ENCODE measurements at places on chromosomes 2 and 18. TPM values are rescaled to one million over a fixed set of nuclear protein-coding genes. Genes with fewer than 3 reads are reported as not detected.

- DNase-seq: no peak
These were observed 251.3 kb downstream of the HDAC4 start for GRCh38 chr2:239149501-239149900.

DNA sequence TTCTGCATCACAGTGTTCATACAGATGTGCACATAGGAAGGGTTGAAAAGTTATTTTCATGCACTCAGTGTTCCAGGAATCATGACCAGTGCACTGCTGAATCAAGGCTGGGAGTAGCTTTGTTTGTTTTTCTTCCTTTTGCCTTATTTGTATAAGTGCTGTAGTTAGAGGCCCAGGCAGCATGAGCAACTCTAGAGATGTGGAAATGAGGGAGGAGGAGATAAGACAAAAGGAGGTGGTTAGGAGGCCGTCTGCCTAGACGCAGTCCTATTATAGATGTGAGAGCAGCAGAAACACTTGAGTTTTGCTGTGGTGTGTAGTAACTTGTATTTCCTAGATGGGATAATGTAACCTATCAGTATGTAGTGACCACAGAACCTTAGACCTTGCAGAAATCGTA lies 264.3 kb upstream of the RASGRP3 start:
- DNase-seq: no peak

DNA sequence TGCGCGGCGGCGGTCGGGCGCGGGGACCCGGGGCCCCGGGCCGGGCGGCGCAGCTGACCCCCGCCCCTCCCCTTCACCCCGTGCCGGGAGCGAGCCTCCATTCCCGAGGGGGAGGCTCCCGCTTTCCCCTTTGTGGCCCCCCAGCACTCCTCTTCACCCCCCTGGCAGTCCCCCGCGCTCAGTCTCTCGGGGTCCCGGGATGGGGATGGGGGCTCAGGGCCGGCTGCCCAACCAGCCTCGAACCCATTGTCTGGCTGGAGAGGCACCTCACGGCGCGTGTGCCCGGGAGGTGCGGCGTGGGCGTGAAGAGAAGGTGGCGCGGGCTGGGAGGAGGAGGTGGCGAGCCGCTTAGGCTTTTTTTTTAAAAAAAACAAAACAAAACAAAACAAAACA lies 748 bp downstream of the FMNL2 start:
- DNase-seq: peak; percentile 42

DNA sequence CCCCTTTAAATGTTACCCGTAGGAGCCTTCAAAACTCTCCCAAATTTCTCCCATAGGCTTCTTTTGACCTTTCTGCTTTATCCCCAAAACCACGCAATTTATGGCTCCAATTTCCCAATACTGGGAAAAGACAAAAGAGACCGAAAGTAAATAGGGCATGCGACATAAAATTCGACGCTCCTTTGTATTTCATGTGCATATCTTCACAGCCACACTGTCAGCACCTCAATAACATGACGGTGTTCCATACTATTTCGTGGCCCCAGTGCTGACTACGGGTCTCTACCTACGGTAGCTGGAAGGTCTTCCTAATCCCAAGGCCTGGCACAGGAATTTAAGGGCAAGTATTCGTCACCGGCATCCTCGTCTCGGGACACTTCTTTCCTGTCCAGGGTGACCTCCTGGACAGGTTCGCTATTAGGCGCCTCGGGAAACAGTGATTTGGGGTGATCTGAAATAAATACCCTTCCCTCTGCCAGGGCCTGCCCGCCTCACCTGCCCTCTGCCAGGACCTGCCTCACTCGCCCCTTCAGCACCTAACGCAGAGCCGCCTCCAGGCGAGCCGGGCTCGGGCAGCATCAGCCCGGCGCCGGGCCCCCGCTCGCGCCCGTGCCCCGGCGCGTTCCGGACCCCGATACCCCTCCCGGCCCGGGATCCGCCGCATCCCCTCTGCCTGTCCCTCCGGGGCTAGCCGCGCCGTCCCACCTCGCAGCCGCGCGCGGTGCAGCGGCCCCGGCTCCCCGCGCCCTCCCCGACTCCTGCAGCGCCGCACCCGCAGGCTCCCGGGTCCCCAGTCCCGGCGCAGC lies 680 bp downstream of the DTNB start:
- peak; percentile 63 for DNase-seq

DNA sequence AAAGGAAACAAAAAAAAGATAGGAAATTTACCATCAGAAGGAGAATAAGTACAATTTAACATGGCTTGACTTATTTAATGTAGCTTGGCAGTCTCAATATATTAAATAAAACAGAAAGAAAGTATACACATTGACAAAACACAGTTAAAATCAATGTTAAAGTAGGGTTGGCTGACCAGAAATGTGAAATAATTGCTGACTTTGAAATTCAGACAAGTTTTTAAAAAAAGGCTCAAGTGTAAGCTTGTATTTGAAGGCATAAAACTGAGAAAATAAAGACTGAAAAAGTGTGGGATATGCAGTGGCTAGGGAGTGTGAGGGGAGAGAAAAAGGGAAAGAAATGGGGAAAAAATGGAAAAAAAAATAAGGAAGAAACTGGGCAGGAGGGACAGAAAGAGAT lies 665.8 kb downstream of the LRP1B start:
- no peak for DNase-seq

DNA sequence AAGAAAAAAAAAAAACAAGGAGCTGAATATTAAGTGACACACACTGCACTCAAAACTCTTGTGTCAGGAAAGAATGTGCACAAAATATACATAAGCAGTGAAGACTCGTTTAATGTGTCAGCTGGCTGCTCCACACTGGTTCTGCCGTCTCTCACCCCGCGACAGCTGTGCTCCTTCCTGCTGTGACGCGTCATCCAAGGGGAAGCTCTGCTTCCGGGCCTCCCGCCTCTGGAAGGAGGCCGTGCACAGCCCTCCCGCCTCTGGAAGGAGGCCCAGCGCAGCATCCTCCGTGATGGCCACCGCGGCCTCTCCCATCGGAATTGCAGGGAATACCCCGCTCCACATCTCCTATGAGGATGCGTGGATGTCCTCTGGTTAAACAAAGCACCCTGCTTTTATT lies 151.0 kb downstream of the HDAC4 start:
- DNase-seq: peak; percentile 93

- no peak for DNase-seq
These were observed 68.7 kb upstream of the STK39 start for GRCh38 chr2:168316073-168316440.

DNA sequence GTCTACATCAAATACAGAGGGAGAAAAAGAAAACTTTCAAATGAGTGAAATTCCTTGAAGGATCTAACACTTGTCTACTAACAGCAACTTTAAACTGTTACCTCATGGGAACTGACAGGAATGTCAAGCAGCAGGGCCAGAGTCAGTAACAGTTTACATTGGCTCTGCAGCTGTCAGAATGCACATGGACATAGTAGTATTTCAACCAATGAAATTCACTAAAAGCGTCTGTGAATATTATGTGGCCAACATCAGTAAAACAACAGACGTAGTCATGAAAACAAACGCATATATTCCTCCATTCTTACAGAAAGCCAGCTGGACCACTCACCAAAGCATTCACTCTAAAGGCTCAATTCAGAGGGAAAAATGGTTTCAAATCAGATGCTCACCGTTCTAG lies 79.3 kb upstream of the RNU4ATAC start:
- DNase-seq: peak; percentile 52

DNA sequence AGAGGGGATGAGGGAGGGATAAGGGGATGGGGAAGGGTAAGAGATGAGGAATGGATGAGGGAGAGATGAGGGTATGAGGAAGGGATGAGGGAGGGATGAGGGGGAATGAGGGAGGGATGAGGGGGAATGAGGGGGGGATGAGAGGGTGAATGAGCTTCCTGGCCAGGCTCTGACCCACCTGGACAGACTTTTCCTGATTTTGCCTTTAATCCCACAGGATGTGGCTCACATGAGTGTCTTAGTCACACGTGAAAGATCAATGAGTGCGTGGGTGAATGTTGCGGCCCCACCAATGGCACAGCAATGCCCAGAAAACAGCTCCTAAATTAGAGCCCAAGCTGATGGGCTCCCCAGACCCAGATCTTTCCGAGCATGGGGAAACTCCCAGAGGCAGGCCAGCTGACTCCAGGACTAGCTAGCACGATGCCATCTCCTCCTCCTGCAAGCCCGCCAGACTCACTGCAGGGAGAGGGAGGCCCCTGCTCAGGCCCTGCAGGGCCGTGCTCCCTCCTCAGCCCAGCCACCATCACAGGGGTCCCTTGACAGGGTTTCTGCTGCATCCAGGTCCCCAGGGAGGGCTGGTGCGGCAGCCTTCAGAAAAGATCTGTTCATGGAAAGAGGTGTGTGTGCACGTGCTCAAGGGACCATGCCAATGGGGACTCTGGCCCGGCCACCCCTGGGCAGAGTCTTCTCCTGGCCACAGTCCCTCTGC lies 41.4 kb downstream of the AQP12A start:
- no peak for DNase-seq

DNA sequence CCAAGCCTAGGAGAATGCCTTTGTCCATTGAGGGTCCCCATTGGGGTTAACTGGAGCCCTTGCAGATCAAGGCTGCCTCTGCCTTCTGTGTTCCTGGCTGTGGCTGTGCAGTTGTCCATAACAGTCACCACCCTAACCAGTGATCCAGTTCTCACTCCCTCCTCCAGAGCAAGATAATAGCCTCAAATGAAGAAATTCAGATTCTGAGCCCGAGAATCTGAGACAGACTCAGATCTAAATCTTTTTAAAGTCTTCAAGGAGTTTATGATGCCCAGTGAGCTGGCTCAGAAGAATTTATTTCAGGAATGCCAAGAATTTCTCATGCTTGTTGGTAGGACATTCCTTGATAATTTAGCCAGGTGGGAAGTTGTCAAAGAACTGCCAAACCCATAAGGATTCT lies 44.3 kb upstream of the RAB6C start:
- DNase-seq: peak; percentile 39

DNA sequence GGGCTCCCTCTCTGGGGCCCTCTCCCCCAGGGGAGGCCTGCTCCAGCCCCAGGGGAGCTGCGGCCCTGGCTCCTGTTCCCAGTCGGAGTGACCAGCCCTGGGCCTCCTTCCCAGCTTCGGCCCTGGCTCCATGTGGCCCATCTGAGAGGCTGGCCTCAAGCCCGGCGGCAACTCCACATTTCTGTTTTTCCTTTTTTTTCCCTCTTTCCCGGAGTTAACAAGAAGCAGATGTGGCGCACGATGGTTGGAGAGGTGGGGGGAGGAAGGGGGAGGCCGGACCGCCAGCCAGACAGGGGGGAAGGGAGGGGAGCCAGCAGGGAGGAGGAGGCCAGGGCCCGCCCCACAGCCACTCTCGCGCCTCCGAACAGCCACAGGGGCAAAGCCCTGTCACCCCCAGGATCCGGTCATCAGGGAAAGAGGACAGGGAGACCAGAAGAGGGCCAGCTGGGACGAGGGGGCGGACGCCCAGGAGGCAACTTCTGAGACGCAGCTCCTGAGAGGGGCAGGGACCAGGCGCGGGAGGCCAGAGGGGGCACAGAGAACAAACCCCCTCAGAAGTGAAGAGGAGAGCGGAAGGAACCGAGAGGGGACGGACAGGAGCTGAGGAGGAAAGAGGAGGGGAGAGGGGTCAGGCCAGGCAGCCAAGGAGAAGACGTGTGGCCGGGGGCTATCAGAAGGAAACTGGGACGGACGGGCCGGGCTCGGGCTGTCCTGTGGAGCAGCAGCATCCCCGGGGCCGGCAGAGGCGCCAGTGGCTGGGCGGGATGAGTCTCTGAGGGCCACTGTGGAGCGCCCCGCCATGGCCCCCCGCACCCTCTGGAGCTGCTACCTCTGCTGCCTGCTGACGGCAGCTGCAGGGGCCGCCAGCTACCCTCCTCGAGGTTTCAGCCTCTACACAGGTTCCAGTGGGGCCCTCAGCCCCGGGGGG lies at the start of gene EMILIN1:
Gene EMILIN1, plus strand, starts transcription at position 349 of the 928 bp plus-strand sequence. Its CDS starts 451 bp downstream, at position 800.
- peak; percentile 88 for DNase-seq

- no peak for DNase-seq
These were observed 139.6 kb downstream of the SH3BP4 start for GRCh38 chr2:235091421-235091820.

DNA sequence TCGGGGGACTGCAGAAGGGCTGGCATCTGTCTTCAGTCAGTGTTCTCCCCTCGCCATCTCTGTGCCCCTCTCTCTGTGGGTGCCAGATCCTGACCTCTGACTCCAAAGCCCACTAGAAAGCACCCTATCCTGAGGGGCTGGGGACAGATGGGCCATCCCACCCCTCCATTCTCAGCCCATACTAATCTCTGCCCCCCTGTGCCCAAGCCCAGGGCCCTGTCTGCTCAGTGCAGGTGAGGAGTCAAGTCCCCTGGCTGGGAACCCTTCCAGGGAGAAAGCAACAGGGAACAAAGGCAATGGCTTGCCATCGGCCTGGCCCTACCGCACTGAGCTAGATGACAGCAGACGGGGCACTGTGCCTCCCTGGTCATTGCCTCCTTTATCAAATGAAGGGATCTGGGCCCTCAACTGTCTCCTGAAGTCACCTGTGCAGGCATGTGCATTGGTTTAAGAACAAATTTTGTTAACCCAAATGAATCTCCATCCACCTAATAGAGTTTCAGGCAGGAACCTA lies 42.7 kb upstream of the ID2 start:
- DNase-seq: no peak

GRCh38 chr2:147223553-147224060 lies 621.2 kb upstream of the ACVR2A start:
- no peak for DNase-seq

DNA sequence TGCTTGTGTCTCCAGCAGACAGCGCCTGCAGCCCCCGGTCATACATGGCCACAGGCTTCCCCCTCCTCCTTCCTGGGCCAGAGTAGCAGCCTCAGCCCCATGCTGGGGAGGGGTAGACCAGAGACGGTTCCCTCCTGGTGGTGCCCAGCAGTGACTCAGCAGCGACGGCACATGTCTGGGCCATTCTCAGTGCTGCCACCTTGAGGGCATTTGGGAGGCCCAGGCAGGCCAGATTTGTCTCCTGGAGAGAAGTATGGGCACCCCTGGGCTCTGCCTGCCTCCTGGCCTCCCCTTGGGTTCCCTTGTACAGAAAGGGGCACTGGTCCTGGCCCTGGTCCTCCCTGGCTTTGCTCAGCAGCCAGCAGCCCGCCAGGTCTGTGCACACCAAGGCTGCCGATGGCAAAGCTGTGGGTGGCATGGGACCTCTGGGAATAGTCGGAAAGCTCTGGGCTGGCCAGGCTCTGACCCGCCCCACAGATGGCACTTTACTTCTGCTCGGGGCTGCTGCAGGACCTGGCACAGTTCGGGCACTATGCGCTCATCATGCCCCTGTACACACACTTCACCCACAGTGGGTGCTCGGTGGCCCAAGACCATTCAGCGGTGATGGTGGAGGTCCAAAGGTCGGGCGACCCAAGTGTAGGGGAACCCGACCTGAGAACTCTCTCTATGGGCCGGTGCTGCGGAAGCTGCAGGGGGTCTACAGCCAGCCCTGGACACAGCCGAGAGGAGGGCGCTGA lies 11.4 kb upstream of the ALPI start:
- DNase-seq: no peak

- peak; percentile 55 for DNase-seq
These were observed 26.2 kb downstream of the ADI1 start for GRCh38 chr2:3492951-3493614.

The ZNF513 gene
- 18.8 TPM for polyA plus RNA-seq

The IMPACT gene
- 21.7 TPM for polyA plus RNA-seq

The ZNF514 gene
- 11.1 TPM for polyA plus RNA-seq

The HOXD11 gene
- polyA plus RNA-seq: 5.8 TPM

The QPCT gene
- 10.4 TPM for polyA plus RNA-seq

The OR6B2 gene
- not detected for polyA plus RNA-seq

The ATP6V1C2 gene
- polyA plus RNA-seq: 38.0 TPM

The EVX2 gene
- polyA plus RNA-seq: not detected
